GM12892 (cell line): ENCODE measurements at places on chromosomes 12 and 14.

DNA sequence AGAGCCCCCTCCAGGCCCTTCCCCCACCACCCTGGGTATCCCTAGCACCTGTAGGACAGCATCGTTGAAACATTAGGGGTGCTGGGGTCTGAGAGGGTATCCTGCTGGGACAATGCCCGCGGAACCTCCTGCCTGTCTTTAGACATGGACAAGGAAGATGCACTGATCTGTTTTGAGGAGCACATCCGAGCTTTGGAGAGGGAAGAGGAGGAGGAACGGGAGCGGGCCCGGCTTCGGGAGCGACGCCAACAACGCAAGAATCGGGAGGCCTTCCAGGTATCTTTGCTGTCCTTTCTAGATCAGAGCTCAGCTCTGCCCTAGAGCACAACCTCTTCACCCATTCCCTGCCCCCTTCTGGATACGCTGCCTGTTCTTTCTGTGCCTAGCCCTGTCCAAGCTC is 13.2 kb downstream of the PRPF40B start:
- DNase-seq, result no peak

- no peak for DNase-seq
Measured at GRCh38 chr14:69606258-69607184, 4.9 kb upstream of the SUSD6 start.

- DNase-seq, result no peak
Measured at GRCh38 chr12:76556368-76556767, 3.2 kb downstream of the OSBPL8 start.

DNA sequence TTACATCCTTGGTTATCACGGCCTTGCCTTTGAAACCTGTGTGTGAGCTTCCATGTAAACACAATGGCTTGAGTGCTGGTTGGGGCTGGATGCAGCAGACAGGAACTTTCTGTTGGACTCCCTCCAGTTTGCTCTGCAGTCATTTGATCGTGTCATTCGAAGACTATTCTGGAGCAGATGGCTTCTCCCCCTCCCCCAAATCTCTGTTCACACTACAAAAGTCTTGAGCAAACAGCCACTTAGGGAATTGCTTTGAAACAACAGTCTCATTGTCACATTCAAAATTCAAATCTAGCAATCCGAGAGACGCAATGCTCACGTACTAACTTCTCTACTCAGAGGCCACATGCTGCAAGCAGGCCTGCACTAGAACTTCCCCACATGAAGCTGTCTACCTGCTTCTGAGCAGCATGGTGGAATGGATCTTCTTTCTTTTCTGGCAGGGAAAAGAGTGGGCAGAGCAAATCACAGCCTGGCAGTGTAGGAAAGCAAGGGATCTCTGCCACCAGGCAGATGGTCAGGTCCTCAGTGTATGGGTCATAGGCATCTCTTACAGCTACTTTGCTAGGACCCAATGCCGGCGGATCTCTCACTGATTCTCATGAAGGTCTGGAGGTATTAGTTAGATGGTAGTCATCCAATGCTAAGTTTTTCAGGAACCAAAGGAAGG is 214.2 kb downstream of the PPM1H start:
- no peak for DNase-seq

- no peak for DNase-seq
Measured at GRCh38 chr12:14694970-14695369, 1.4 kb downstream of the GUCY2C start.

- peak; percentile 5 for DNase-seq
Measured at GRCh38 chr12:92784797-92785562, 82.2 kb downstream of the PLEKHG7 start.

DNA sequence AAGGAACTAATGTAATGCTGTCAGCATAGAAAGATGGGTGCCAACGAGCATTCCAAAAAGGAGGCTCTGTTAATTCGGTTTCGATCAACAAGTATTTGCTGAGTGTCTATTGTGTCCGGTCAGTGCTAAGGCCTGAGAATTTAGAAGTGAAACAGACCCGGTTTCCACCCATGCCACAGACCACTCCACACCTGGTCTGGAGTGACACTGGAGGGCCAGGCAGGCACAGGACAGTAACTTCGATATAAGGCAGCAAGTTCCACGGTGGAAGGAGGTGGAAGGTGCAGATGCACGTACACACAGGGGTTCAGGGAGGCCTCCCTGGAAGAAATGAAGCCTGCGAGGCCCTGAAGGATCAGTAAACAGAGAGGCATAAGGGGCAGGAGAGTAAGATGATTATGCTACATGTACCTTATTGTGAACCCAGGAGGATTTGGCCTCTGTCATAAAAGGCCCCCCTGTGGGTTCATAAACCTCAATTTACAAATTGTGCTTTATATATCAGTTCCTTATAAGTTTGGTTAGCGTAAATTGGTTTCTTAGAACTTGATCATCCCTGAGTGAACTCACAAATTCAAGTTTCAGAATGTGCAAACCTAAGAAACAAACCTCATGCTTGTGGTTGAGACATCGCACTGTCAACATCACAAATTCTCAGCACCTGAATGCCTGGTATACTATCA is 25.9 kb downstream of the SSH1 start:
- DNase-seq, result no peak

DNA sequence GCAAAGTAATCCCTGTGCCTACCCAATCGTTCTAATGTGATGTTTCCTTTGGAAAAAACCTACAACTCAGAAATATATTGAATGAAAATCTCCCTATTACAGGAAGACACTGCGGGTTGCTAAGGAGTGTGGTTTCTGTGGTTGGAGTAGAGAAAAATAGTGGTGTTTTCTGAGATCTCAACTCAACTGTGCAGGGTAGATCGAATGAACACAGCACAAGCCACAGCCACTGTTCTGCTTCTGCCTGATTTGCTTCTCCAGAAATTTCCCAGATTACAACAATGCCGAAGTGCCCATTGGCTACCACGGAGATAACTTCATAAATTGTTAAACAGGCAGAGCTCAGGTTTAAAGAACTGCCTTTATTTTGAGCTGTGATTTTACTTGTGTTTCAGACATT is 480.4 kb downstream of the DIO2 start:
- DNase-seq, result no peak

DNA sequence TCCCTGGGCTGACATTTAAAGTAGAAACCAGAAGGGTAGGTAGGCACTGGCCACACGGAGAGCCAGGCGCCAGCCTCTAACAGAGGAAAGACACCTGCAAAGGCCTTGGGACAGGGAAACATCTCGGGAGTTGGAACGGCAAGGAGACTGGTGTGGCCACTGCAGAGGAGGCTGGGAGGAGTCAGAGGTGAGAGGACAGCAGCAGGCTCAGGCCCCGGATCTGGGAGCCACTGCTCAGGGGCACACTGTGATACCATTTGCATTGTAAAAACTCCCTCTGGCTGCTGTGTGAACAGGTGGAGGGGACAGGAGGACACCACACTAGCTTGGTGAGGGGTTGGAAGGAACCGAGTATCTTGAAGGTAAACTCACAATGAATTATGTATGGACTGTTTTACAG is 2.7 kb downstream of the ANHX start:
- DNase-seq, result no peak

DNA sequence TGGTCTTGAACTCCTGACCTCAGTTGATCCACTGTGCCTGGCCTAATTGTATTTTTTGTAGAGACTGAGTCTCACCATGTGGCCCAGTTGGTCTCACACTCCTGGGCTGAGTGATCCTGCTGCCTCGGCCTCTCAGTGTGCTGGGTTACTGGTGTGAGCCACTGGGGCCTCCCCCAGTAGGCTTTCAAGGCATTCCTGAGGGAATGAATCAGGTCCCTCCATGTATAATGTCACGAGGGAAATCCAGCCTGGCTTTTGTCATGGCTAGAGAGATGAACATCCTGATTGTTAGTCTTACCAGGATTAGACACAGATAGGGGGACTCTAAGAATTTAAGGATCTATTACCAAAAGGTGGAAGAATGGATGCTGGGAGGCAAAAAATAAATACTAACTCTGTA is 51.9 kb downstream of the CPSF2 start:
- DNase-seq, result no peak

DNA sequence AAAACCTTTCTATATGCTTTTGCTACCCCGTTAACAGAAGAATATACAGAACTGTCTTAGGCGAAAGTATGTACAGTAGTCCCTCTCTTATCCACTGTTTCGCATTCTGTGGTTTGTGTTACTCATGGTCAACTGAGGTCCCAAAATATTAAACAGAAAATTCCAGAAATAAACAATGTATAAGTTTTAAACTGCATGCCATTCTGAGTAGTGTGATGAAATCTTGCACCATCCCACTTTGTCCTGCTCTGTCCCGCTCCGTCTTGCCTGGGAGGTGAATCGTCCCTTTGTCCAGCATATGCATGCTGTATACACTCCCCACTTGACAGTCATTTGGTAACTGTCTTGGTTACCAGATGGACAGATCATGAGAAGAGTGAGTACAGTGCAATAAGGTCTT is 70.1 kb upstream of the STRN3 start:
- DNase-seq, result no peak

GRCh38 chr14:68226523-68226922 is 406.9 kb downstream of the RAD51B start:
- DNase-seq, result no peak

- DNase-seq, result no peak
Measured at GRCh38 chr12:68761901-68762630, 16.1 kb downstream of the SLC35E3 start.

DNA sequence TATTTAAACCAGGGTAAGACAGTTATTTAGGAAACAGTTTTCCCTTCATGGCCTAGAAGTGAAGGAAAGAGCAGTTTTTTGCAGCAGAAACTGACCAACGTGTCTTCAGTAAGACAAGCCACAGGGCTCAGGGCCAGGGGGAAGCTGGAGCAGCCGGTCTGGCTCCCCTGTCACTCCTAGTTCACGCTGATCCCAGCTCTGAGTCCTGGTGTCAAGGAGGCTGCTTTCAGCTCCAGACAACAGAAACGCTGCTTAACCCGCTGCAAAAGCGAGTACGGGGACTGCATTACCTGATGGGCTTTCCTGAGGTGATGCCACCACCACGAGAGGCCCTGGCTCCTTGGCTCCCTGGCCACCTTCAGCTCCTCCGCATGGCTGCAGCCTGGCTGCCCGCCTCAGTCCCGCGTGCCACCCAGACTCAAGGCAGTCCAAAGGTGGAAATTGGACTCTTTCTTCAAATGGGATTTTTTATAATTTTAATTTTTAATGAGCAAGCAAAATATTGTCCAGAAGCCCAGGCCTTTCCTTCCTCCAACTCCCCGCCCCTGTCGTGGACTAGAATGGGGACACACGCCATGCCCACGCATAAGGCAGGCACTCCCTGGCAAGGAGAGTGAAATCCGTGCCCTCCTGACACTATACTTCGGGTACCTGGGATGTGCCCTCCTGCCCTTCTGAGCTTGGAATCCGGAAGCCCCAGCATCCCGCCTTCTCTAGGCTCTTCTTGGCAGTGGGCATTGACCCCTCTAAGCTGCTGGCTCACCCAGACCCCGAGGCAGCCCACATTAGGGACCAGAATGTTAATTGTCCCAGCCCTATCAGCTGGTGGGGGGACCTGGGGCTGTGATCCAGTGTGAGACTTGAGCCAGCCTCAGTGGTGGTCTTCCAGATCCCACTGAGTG is 85.0 kb downstream of the PAPOLA start:
- no peak for DNase-seq

GRCh38 chr12:76508128-76508980 is 51.2 kb downstream of the OSBPL8 start:
- DNase-seq, result no peak
